ENCODE measurements at places on chromosomes 16 and 17. TPM values are rescaled to one million over a fixed set of nuclear protein-coding genes. Genes with fewer than 3 reads are reported as not detected.

- no peak for DNase-seq
Measured at GRCh38 chr17:56595831-56596690, 2.6 kb downstream of the NOG start.

DNA sequence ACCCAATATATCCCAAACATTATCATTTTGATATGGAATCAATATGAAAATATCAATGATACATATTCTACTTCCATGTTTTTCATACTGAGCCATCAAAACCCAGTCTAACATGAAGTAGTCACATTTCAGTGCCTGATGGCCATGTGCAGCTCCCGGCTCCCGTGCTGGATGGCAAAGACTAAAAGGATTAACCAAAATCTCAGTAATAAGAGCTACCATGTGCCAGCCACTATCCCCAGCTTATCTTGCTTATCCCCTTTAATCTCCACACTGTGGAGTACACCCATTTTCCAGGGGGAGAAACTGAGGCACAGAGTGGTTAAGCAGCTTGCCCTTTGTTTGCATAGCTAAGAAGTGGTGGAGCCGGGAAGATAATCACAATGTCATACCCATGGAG is 9.2 kb downstream of the CD300LG start:
- no peak for DNase-seq

DNA sequence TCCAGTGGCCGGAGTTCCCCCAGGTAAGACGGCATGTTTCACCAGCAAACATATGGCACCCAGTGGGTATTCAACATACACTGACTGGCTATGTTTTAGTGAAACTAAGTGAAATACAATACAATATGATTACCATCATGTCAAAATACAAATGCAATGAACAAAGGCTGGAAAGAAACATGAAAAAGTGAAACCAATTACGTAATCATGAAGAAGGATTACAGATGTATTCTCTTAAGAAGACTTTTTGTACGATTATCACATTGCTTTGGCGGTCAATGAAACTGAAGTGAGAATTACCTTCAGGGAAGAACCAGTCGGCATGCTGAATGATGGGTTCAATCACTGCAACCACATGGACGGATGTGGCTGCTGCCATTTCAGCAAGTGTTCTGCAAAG is 71.7 kb downstream of the ARHGAP17 start:
- no peak for DNase-seq

GRCh38 chr17:13995856-13996271 is 73.4 kb upstream of the COX10 start:
- no peak for DNase-seq

DNA sequence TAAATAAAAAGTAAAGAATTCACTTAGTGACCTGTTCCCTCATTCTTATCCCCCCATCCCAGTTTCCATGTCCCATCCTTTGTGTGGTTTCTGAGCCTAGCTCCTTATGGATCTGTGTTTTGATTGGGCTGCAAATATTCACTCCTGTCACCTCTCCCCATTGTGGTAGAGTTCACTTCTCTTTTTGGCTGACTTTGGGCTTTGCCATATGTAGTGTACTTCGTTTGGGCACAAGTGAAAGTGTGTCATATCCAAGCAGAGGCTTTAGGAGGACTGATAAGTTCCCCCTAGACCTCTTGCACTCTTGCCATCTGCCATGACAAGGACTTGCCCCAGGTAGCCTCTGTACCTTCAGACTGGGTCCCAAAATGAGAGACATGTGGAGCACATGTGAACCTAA is 13.0 kb upstream of the DHRS7B start:
- DNase-seq, result no peak

DNA sequence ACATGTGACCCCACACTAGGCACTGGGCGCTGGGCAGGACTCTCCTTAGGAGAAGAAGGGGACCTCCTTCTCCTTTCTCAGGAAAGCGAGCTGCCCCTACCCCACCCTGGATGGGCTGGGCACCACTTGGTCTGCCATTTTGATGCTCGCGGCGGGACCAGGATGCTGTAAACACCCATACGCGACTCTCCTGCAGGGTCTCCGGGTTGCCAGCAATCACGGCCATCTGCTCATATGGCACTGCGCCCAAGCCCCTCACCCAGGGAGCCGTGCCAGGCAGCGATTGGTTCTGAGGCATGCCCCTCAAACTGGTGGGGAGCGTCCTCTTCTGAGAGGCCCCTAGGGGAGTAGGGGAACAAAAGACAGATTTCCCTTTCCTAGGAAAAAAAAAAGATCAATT is 99.0 kb downstream of the C16orf78 start:
- no peak for DNase-seq

DNA sequence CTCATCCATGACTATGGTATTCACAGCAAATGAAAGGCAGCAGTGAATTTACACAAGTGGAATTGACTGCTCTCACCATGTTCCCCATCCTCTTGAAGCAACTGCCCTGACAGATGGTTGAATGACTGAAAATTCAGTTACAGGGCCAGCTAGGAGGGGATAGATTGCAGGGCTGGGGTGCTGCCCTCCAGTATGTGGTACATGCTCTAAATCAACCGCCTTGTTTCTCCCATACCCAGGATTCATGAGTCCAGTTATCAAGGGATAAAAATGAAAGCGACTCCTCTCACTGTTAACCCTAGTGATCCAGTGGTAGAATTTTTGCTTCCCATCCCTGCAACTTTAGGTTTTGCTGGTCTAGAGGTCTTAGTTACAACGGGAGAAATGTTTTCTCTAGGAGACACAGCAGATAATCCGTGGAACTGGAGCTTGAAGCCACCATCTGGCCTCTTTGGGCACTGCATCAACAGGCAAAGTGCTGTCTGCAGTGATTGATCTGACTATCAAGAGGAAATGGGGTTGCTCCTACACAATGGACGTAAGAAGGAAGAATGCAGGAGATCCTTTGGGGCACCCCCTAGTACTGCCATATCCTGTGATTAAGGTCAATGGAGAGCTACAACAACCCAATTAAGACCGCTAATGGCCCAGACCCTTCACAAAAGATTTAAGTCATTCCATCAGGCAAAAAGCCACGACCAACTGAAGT is 32.0 kb downstream of the SCPEP1 start:
- DNase-seq, result peak; percentile 51

Gene ARHGDIG
- total RNA-seq, result 2.6 TPM

Gene AATF
- total RNA-seq, result 39.6 TPM

Gene SLFN12
- total RNA-seq, result 16.0 TPM

Gene P2RX1
- 2.8 TPM for total RNA-seq

Gene NPIPB2
- 5.5 TPM for total RNA-seq
